ENCODE measurements at places on chromosomes 6 and 20.

DNA sequence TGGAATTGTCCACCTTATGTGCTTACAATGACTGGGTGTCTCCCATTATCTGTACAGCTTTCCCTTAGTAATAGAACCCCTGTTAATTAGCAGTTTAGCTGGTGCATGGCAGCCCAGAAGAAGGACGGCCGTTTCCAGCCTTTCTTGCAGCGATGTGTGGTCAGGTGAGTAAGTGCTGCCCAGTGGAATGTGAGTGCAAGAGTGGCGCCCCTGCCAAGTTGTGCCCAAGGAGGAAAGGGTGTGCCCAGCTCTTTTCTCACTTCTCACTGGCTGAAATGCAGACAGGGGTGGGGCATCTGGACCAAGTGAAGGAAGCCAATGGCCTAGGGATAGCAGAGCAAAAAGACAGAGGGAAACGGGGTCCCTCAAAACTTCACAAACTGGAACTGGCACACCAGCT, 296.8 kb downstream of the PREX1 start:
- DNase-seq: no peak

GRCh38 chr6:67666177-67666964, 968.7 kb upstream of the ADGRB3 start:
- no peak for DNase-seq

DNA sequence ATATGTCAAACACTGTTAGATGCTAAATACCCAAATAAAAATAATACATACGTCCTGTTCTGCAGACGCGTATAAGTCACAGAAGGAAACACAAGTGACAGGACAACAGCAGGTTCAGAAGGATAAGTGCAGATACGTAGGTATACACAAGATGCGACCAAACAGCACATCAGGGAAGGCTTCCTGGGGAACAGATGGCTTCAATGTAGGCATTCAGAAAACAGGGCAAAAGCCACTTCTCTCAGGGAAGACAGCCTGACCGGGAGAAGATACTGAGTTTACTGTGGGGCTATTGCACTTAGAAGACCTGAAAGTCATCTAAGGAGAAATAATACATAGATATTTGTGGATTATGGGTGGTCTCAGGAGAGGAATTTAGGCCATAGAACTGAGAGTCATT, 1.9 kb downstream of the HLA-DPA1 start:
- DNase-seq: no peak

DNA sequence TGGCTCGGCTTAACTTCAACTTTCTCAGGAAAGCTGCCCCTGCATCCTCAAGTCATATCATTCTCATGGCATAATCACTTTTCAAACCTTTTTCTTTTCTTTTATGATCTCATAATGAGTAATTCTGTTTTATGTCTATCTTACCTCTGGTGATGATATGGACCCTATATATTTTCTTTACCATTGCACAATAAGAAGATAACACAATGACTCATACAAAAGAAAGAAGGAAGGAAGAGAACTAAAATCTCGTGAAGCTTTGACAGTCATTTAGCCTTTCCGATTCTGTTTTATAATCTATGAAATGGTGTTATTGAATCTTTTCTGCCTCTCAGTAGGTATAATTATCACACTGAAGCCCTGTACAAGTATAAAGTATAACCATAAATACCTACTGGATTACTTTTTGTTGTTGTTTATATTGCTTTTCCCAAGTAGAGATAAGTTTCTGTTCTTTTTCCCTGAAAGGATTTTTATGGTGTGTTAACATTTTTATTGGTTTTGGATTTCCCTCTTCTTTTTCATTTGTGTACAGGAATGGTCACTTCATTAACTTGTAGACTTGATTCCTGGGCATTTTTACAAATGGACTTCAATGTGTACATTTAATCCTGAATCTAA, 300.9 kb downstream of the LAMA2 start:
- DNase-seq: no peak

GRCh38 chr6:140554421-140554820, 1180.0 kb upstream of the CITED2 start:
- no peak for DNase-seq

DNA sequence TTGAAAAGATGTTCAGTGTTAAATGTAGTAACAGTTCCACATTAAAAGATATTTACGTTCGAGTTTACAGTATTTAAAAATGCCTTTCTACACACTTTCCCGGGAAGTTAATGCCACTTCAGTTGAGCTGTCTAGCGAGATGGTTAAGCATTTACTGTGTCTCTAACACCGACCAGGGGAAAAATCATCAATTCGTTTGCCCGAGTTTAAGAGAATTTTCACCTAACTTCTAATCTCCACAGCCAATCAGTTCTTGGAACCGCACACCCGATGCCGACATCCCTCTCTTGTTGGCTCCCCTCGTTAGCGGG, 58.2 kb downstream of the FAM217A start:
- DNase-seq: no peak

DNA sequence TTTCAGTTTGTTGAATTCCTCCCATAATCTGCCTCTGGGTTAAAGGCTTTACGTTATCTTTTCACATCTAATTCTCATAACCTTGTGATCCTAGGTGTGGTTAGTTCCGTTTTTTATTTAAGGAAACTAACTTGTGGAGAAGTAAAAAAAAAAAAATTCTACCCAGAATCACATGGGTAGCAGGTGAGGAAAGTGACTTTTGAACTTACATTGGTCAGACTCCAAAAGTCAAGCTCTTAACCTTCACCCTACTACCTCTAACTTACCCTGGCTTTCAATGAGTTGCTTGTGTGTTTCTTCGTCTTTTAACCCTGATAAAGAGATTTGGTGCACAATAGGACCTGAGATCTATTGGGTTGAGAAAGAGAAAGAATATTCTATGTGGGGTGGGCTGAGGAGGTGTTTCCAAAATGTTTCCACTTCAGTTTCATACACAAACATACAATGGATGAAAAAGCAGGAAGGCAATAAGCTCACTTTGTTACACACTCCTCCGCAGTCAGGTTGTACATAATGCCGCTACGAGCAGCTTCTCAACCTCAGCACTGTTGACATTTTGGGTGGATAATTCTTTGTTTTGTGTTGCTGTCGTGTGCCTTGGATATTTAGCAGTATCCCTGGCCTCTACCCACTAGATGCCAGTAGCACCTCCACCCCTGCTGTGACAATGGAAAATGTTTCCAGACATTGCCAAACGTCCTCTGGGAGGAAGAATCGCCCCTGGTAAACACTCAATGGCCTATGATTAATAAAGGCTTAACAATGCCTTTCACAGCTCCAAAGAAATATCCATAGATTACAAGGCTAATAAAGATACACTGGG, 193.0 kb upstream of the ZNF217 start:
- no peak for DNase-seq

- no peak for DNase-seq
Measured at GRCh38 chr20:38970302-38970701, 8.2 kb downstream of the DHX35 start.

GRCh38 chr6:37170273-37171200, 585 bp downstream of the PIM1 start:
- DNase-seq: no peak

DNA sequence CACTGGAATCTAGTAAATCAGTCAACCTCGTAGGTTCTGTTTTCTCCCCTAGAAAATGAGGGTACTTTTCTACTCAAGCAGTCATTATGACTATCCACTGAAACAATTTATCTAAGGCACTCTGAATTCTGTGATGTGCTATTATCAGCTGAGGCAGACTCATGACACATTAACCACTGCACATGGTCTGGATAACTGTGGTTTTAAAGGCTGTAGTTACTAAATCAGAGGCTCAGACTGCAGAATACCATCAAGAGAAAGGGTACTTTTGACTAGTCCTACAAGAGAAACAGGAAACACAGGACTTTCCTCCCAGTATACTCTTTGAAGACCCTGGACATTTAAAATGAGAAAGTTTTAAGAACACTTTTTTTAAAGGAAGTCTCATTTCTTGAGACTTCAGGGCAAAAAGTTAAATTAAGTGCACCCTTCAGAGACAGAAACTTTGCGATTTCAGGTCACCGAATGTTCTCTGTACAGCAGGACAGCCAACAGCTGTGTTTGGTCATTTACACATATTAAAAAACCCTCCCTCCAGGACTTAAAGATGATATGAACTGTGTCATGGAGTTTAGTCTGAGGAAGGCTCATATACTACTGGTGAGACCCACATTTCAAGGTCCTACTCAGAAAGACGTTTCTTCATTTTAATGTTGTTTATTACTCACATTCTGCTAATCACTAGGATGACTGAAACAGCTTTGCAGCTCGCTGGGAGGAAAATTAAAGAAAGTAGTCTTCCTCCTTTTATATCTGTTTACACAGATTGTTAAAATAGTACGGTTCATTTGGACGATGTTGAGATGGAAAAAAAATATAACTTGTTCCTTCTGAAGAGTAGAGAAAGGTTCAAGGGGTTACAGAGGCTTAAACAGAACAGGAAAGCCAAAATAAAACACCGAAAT, 19.9 kb downstream of the ATXN1 start:
- DNase-seq: no peak

- no peak for DNase-seq
Measured at GRCh38 chr6:40743690-40744446, 156.7 kb upstream of the LRFN2 start.

DNA sequence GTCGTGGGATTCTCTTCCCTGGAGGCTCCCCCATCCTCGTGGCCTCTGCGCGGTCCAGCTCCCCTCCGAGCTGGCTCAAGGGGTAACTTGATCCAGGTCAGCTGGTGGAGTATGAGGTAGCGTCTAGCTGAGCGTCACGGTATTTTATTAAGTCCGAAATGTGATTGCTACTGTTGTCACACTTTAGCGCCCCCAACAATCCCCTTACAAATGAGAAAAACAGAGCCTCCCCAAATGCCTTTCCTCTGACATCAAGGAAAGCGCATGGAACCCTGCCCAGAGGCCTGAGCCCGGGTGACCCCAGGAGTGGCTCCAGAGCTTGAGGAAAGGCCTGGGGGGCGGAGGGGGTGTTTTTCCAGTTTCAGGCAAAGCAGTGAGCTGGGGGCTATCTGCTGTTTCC, 192.4 kb downstream of the ZMYND8 start:
- DNase-seq: no peak

- DNase-seq: no peak
Measured at GRCh38 chr20:11936157-11936556, 18.5 kb downstream of the BTBD3 start.

- no peak for DNase-seq
Measured at GRCh38 chr6:136640132-136640915, 90.1 kb upstream of the MAP7 start.

GRCh38 chr6:6643398-6643797, 54.9 kb downstream of the LY86 start:
- no peak for DNase-seq

DNA sequence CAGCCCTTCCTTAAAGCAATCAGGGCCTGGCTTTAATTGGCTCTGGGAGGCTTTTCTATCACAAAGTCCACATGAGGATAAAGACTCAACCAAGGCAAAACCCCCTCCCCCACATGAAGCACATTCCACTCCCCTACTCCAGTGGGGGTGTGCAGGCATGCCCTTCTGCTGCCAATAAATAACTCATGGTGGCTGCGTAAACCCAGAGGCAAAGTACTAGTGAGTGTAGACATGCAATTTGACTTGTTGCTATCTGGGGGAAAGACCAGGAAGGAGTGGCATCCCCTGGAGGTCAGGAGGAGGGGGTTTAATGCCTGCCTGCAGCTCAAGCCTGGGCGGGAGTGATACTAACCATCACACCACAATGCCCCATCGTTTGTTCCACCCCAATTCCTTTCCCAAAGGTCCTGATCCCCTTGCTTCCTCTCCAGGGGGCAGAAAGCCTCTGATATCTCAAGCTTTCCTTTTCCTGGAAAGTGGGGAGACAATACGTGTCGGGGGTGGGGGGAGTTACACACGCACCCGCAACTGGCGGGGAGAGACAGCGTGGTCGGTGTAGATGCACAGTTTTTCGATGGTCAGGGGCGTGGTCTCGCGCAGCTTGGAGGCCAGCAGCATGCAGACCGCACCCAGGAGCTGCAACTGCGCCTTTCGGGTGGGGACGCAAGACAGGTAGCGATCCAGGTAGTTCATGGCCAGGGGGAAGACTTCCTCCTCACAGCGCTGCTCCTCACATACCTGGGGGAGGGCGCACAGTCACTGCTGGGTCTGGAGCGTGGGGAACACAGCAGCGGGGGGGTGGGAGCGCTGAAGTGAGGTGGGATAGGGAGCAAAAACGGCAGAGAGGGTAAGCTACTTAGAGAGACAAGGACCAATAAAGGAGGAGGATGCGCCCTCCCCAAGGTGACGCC, 1.5 kb downstream of the CCND3 start:
- peak; percentile 28 for DNase-seq

DNA sequence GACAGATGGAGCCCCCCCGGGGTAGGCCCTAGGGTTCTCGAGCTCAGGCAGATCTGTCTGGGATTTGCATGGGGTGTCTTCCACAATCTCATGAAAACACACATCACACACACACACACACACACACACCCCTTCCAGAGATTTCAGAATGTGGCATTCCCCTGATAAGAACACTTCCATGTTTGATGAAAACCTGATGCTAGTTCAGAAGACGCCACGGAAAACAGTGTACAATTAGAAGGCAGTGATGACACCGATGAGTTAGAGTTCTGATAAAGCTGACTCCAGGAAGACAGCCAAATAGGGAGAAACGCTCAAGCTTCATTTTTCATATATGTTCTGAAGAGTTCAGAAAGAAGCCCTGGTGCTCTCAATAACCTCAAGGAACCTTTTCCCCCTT, 438.7 kb upstream of the JARID2 start:
- DNase-seq: no peak

- DNase-seq: no peak
Measured at GRCh38 chr6:25175196-25175595, 104.0 kb upstream of the CARMIL1 start.

DNA sequence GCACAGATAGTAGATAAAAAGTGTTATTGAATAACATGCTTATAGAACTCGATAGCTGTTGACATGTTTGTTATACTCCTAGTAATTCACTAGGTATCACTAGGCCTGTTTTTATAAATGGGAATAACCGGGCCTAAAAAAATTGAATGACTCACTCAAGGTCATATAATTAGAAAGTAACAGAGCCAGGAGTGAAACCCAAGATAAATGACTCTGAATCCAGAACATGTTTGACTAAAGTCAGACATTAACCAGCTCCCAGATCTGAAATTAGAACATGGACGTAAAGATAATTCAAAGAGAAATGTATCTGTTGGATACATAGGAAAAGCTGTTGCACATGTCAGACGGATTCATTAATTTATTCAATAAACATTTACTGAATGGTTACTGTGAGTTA, 26.9 kb downstream of the RGS17 start:
- DNase-seq: no peak

GRCh38 chr20:46557231-46557956, 6.9 kb upstream of the OCSTAMP start:
- no peak for DNase-seq

DNA sequence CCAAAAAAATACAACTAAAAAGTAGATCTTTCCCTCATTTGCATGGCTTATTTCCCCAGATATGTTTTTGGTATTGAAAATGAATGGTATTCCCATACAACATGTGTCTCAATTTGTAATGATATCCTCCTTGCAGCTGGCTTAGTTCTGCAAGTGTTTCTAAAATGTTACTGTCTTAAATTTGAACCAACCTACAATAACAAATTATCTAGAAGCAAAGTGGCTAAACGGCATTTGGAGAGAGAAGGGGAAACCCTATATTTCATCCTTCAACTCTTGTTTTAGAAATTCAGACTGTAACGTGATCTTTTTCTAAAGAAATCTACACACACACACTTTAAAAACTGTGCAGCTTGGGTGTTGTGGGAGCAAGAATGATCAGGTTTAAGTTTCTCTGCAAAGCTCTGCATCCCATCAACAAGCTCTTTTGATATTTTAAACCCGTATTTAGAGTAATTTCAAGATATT, 153.0 kb downstream of the SOBP start:
- no peak for DNase-seq

GRCh38 chr6:8392569-8392968, 42.8 kb downstream of the SLC35B3 start:
- DNase-seq: no peak

- no peak for DNase-seq
Measured at GRCh38 chr20:46220455-46221207, 87.7 kb downstream of the CDH22 start.
